ENCODE measurements at places on chromosomes 5 and 9. TPM values are rescaled to one million over a fixed set of nuclear protein-coding genes. Genes with fewer than 3 reads are reported as not detected.
A peak's percentile ranks its signal among the peaks of the same experiment; 100 is the strongest.

The DBH gene
- 0.82 TPM for total RNA-seq

The GKAP1 gene
- 11.4 TPM for total RNA-seq

DNA sequence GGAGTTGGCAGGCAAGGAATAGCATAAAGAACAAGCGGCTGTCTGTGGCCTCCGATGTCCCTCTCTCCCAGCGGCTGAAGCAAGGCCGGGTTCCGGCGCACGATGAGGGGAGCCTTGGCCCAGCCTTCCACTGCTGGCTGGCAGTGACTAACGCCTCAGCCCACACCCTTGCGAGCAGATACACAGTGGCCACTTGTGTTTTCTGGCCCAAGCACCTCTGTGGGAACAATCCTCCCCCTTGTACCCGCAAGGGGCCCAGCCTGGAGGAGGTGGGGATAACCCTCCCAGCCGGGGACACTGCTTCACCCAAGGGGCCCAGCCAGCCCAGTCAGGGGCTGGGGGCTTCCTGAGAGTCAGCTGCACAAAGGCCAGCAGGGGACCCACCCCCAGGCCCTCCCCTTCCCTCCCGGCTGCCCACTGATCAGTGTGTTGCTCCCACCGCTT lies 23.2 kb downstream of the STK10 start:
- DNase-seq = no peak

DNA sequence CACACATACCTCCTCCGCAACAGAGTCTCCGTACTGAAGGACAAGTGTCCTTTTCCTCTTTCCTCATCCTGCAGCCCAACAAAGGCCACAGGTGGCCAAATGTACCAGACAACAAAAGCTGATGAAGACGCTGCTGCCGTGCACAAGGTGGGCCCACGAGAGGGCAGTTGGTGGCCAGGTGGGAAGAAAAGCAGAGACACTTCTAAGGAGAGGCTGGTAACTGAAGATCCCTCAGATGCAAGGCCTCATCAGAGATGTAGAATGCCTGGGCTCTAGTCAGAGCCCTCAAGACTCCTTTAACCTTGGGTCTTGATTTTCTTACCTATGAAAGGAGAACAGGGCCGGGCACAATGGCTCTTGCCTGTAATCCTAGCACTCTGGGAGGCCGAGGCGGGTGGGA lies 75.7 kb downstream of the NRG2 start:
- no peak for DNase-seq

DNA sequence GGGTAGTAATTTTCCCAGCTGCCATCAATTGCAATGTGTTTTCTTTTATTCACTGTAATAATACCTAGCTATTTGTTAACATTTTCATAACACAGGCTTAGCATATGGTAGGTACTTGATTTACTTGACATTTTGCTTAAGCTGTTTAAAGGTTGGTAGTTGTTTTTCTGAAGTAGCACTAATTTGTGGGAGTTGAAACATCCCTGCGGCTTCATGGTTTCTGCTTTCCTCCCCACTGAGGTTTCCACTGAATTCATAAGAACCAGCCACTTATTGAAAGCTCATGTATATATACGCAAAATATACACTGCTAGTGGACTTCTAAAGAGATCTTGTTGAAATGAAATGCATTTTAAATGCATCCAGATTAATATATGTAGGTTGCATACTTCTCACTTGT lies 559.9 kb downstream of the TLE4 start:
- DNase-seq = no peak

DNA sequence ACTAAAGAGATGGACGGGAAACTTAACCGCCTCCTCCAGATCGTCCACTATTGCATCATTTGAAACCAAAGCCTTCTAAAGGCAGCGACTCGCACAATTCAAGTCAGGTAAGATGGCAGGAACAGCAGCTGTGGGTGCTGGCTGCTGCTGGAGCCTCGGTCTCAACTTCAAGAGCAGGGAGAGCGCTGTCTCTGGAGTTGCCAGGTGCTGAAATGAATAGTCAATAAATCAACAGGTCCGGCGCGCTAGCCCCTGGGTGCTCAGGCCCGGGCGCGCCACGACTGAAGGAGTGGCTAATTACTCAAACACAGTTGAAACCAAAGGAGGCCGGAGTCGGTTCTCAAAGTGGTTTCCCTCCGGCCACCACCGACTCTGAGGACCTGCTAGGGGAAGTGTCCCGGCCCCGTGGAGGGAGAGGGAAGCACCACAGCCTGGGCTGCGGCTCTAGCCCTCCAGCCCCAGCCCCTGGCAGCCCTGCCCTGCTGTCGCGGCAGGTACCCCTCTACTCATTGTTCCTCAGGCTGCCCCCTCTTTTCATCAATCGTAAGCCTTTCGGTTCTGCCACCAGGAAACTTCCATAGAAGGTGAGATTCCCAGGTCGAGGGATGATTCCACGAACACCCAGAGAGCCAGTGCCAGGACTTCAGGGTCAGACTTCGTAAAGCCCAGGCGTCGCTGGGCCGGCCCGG lies 804 bp downstream of the TTC39B start:
- peak; percentile 53 for DNase-seq

- no peak for DNase-seq
Observed at GRCh38 chr9:133387680-133388079, 11.5 kb downstream of the STKLD1 start.

- no peak for DNase-seq
Observed at GRCh38 chr5:135051399-135051798, 17.4 kb upstream of the PITX1 start.

All from T-cell (primary cell).